Naive thymus-derived CD4-positive, alpha-beta T cell (primary cell): ENCODE measurements at places on chromosomes 2 and 18. TPM values are rescaled to one million over a fixed set of nuclear protein-coding genes. Genes with fewer than 3 reads are reported as not detected.

GRCh38 chr2:9179572-9180201, 26.9 kb upstream of the ASAP2 start:
- DNase-seq, result no peak

- DNase-seq, result no peak
Measured at GRCh38 chr18:48908916-48909315, 41.8 kb downstream of the SMAD7 start.

DNA sequence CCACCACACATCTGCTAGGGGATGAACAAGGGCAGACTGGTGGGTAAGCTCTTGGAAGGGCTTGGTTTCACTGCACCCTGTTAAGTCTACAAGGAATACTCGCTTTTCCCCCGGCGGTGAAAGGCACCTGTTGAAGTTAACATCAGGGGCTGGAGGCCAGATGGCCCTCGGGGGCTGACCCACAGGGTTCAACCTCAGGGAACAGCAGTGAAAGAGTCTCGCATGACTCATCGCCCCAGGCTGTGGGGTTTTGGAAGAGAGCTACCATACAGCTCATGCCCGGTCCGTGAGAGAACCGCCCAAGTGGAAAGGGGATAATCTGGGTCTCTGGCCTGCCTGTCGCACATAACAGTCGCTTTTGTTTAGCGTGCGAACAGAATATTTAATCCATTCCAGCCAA, 748.0 kb downstream of the DPP10 start:
- DNase-seq, result no peak

MBD1 gene
- 111 and 118 TPM in 2 replicates for total RNA-seq

CELF4 gene
- not detected for total RNA-seq

GRCh38 chr2:217710211-217710765, 292.5 kb downstream of the TNS1 start:
- DNase-seq, result no peak

GRCh38 chr2:696999-697627, 19.9 kb upstream of the TMEM18 start:
- DNase-seq, result no peak

PDCD1 gene
- 0.56 TPM for total RNA-seq

GRCh38 chr2:14422426-14422825, 210.1 kb upstream of the LRATD1 start:
- no peak for DNase-seq

GRCh38 chr2:201926067-201926466, 107.6 kb upstream of the FZD7 start:
- no peak for DNase-seq

DNA sequence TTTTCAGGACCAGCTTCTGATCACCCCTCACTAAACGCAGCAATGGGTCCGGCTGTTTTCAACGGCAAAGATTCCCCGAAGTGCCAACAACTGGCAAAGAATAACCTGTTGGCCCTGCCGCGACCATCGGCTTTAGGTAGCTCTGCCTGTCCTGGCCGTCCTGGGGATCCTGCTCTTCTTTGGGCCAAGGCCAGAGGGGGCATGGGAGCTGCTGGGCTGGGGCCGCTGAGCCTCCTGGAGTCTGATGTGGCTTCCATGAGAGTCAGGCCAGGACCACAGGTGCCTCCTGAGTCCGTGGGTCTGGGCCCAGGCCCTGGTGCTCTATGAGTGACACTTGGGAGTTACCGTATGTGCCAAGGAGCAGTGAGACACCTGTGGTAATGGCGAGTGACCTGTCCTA, 46.9 kb downstream of the GREB1 start:
- no peak for DNase-seq

DNAH6 gene
- 2.3 TPM for total RNA-seq

DNA sequence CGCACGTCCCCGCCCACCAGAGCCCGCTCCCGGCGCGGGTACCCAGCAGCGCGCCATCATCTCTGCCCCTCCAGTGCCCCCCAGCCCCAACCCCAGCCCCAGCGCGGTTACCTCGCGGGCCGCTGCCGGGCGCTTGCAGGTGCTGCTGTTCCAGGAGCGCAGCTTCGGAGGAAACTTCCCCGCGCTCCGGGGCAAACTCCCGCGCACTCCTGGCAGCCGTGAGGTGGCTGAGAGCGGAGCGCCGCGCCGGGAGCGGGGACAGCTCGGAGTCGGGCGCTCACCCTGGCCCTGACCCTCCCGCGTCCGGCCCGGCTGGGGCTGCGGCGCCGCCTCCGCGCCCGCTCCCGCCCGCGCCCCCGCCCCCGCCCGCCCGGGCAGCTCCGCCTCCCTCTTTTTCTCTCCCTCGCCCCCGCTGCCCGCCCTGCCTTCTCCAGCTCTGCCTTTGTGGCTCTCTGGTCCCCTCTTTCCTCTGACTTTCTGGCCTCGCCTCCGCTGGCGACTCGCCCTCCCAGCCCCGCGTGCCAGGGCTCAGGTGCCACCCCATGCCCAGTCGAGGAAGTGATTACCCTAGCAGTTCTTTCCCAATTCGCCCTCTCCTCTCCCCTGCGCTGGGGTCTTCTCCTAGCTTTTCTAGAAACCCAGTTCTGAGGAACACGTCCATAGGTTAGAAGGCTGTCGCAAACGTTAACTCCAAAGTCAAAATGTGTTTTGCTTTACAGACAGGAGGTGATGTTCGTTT, at the start of gene CHST9:
TSS of gene CHST9 (minus strand) at position 284 of the 739 bp plus-strand sequence. CDS start 42,499 bp downstream, outside the sequence.
- DNase-seq, result no peak

- no peak for DNase-seq
Measured at GRCh38 chr18:44609181-44609941, 71.3 kb upstream of the SETBP1 start.
